ENCODE measurements at places on chromosomes 6 and 20.

GRCh38 chr6:63807056-63807455 is 171.5 kb downstream of the PHF3 start:
- H3K27ac ChIP-seq: no peak overlapping the region
- H3K36me3 ChIP-seq: no peaks in the 10 kb centered on the region
- no peaks in the 10 kb centered on the region for H3K27me3 ChIP-seq
- H3K4me3 ChIP-seq: no peak overlapping the region
- H3K4me1 ChIP-seq: no peaks in the 10 kb centered on the region
- DNase-seq: no peak

DNA sequence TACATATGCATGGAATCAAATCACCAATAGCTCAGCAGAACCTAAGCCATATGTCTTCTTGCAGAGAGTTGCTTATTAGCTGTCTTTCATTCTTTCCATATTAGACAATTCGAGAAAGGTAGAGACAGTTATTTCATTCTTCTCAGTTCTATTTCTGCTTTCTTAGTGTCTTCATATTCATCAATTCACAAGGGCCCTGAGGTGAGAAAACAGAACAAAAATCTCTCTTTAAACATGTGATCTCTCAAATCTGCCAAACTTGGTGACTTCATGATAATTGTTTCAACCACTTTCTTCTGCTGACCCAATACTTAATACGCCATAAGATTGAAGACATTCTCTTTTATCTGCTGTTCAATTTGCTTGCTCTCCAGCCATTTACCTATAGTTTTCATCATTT is 229.7 kb upstream of the MARCKS start:
- no peaks in the 10 kb centered on the region for H3K36me3 ChIP-seq
- H3K27ac ChIP-seq: no peak overlapping the region
- no peaks in the 10 kb centered on the region for H3K27me3 ChIP-seq
- H3K4me3 ChIP-seq: no peak overlapping the region
- peaks cover 6% of the 10 kb centered on the region for H3K4me1 ChIP-seq
- no peak for DNase-seq

DNA sequence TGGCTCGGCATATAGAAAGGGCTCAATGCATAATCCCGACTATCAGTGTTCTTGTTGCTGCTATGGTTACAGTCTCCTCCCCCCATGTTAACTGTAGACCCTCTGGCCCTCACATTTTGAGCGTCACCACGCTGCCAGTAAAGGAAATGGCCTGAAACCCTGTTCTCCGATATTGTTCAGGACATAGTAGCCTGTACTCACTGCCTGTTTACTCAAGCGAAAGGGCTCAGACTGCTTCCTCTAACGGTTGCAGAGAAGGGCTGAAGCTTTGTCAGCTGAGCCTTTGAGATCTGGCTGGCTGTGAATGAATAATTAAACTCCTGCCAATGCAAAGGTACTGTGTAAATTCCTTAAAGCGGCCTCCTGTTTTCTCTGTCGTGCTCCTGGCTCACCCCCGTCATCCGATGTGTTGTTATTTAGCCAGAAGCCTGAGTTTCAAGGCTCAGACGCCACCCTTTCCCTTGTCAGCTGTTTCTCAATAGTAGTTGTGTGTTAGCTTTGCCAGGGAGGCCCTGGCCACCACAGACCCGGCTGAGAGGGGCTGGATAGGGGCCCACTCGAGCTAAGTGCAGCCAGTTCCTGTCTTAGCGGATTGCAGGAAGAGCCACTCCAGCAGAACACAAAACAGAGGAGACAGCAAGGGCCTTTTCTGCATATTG is 31.2 kb upstream of the RALGAPA2 start:
- H3K4me3 ChIP-seq: peak overlapping the region; percentile 44
- H3K4me1 ChIP-seq: peaks cover 12% of the 10 kb centered on the region
- no peaks in the 10 kb centered on the region for H3K27me3 ChIP-seq
- DNase-seq: peak; percentile 58
- no peaks in the 10 kb centered on the region for H3K36me3 ChIP-seq

DNA sequence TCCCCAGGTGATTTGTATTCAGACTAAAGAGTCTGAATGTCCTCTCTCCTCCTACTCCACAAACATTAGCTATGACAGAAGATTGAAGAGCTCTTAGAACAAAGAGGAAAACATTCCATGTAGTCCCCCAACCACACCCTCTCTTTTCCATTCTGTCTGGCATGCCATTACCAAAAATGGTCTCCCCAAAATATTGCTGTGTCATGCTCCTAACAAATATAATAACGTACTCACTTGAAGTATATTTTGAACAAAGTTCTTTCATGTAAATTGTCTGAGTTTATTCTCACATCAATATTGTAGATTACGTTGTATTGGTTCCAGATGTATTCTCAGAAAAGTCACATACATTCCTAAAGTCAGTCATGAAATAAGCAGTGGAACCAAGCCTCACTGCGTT is 467.3 kb upstream of the IRAK1BP1 start:
- H3K27ac ChIP-seq: no peak overlapping the region
- no peaks in the 10 kb centered on the region for H3K4me1 ChIP-seq
- no peak for DNase-seq

- no peaks in the 10 kb centered on the region for H3K36me3 ChIP-seq
- H3K4me1 ChIP-seq: peaks cover 2% of the 10 kb centered on the region
- H3K27ac ChIP-seq: no peak overlapping the region
- H3K27me3 ChIP-seq: no peaks in the 10 kb centered on the region
- DNase-seq: no peak
- no peak overlapping the region for H3K4me3 ChIP-seq
These were observed 13.5 kb upstream of the NOL4L start for GRCh38 chr20:32598606-32599005.

- no peak for DNase-seq
- H3K4me1 ChIP-seq: no peaks in the 10 kb centered on the region
- H3K27ac ChIP-seq: no peak overlapping the region
- no peak overlapping the region for H3K4me3 ChIP-seq
- no peaks in the 10 kb centered on the region for H3K27me3 ChIP-seq
These were observed 118.3 kb downstream of the STXBP5 start for GRCh38 chr6:147322299-147323162.

- H3K27ac ChIP-seq: no peak overlapping the region
- peaks cover 6% of the 10 kb centered on the region for H3K4me1 ChIP-seq
- H3K4me3 ChIP-seq: no peak overlapping the region
- no peaks in the 10 kb centered on the region for H3K36me3 ChIP-seq
- no peaks in the 10 kb centered on the region for H3K27me3 ChIP-seq
These were observed 67.1 kb downstream of the GNAS-AS1 start for GRCh38 chr20:58783511-58784011.

- H3K36me3 ChIP-seq: no peaks in the 10 kb centered on the region
- no peak overlapping the region for H3K27ac ChIP-seq
- peak overlapping the region; percentile 73 for H3K4me3 ChIP-seq
These were observed 55.0 kb upstream of the HLA-A start for GRCh38 chr6:29887330-29887818.

- H3K4me1 ChIP-seq: no peaks in the 10 kb centered on the region
- H3K27ac ChIP-seq: no peak overlapping the region
- no peaks in the 10 kb centered on the region for H3K36me3 ChIP-seq
- no peak for DNase-seq
- H3K27me3 ChIP-seq: no peaks in the 10 kb centered on the region
These were observed 107.8 kb downstream of the RNGTT start for GRCh38 chr6:88855541-88856147.

DNA sequence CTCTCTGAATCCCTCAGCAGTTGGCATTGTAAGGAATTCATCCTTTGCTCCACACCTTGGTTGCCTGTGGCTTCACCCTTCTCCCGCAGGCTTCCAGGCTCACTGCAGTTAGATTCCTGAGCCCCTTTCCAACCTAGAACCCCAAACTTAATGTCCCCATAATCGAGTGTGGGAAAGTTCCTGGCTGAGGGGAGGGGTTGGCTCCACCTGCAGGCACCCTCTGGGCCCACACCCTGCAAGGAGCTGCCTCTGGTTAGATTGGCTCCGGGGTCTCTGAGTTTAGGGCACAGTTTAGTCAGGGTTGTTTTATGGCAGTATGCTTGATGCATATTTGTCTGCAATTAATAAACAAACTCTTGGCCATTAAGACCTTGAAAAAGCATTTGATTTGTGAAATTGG is 63.4 kb downstream of the MTHFD1L start:
- peaks cover 7% of the 10 kb centered on the region for H3K36me3 ChIP-seq
- H3K27ac ChIP-seq: no peak overlapping the region
- no peaks in the 10 kb centered on the region for H3K27me3 ChIP-seq
- H3K4me1 ChIP-seq: no peaks in the 10 kb centered on the region
- DNase-seq: no peak

DNA sequence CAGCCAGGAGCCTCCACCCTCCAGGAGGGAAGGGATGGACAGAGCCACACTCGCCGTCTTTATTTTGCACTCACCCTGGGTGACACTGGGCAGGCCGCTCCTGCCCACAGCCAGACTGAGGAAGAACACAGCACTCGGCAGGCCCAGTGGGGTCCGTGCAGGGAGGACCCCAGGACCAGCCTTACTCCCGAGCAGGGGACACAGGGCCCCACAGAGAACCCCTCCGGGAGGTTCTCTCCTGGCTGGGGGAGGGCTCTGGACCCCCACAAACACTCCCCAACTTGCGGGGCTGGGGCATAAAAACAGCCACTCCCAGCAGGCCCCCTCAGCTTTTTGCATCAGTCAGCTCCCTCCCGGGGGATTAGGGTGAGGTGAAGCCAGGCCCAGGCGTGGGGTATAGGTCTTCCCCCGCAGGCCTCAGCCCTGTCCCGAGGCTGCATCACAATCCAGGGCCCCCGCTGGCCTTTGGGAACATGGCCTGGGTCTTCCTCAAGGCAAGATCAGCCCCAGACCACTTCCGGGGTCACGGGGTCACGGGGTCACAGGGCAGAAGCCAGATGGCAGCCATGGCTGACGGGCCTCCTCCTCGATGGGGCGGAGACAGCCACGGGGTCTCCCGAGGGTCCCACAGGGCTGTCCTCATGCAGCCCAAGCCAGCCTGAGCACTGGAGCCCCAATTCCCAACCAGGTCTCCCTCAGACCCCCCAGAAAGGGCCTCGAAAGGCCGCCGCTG is 3.2 kb downstream of the TNFRSF6B start:
- H3K36me3 ChIP-seq: peaks cover 7% of the 10 kb centered on the region
- peaks cover 7% of the 10 kb centered on the region for H3K4me1 ChIP-seq
- no peak overlapping the region for H3K4me3 ChIP-seq
- no peak for DNase-seq
- no peak overlapping the region for H3K27ac ChIP-seq

DNA sequence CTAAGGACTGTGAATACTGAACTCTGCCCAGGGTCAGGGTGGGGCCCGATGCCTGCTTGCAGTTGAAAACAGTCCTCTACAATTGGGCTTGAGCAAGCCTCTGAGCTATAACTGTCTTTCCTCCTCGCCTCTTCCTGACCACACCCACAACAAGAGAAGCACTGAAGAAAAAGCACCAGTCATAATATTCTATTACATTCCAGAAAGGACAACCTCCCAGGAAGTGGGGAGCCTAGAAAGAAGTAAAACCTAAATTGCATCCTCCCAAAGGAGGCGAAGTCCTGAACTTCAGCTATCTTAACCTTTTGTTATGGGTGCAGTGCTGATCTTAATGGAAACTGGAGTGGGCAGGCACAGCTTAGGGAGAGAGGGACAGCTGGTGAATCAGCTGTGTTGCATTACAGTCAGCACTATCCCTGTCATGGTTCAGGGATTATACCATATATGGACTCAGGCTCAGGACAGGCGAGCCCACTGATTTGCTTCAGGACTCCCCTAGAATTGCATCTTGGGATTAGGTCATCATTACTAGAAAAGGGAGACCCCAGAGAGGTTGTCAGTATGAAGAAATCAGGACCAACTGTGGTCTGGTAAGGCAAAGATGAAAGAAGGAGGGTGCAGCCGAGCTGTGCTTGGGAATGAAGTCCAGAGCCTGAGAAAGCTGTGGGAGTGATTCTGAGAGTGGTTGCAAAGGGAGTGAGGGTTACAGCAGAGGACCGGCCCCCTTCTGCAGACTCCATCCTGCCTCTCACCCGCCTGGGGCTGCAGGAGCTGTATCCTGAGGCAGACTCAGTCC is 18.3 kb upstream of the TRAM2 start:
- peaks cover 16% of the 10 kb centered on the region for H3K4me1 ChIP-seq
- DNase-seq: no peak
- no peak overlapping the region for H3K27ac ChIP-seq
- H3K4me3 ChIP-seq: no peak overlapping the region
- no peaks in the 10 kb centered on the region for H3K27me3 ChIP-seq

DNA sequence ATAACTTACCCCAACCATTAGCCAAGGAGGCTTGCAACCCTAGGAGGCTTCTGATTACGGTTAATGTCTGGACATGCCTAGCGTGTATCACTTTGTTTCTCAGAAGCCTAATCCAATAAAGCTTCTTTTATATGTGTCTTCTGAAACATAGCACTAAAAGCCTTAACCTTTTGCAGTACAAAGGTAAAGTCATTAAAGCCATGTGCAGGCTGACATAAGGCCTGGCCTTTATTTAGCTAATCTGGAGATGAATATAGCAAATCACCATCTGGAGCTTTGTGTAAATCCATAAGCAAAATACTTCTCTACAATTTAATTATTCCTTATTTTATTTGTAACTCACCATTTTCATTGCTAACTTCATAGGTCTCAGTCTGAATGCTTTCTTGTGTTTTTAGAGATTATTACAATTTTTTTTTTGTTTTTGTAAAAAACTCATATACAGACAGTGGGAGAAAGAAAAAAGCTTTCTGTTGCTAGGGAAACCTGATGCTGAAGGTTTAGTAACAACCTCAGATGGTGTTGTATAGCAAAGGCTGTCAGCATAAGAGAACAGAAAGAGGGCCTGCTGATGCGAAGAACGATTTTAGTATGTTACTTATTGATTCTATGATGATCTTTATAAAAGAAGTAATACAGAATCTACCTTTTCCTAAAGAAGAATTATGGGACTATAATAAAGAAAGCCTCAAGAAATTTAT is at the start of gene EYS:
Gene EYS, minus strand, starts transcription at position 101 of the 701 bp plus-strand sequence. CDS start 211,816 bp downstream, outside the sequence.
- H3K27ac ChIP-seq: peak within 1 kb of the TSS; percentile 10
- no peaks in the 10 kb centered on the region for H3K36me3 ChIP-seq
- no peaks in the 10 kb centered on the region for H3K27me3 ChIP-seq

DNA sequence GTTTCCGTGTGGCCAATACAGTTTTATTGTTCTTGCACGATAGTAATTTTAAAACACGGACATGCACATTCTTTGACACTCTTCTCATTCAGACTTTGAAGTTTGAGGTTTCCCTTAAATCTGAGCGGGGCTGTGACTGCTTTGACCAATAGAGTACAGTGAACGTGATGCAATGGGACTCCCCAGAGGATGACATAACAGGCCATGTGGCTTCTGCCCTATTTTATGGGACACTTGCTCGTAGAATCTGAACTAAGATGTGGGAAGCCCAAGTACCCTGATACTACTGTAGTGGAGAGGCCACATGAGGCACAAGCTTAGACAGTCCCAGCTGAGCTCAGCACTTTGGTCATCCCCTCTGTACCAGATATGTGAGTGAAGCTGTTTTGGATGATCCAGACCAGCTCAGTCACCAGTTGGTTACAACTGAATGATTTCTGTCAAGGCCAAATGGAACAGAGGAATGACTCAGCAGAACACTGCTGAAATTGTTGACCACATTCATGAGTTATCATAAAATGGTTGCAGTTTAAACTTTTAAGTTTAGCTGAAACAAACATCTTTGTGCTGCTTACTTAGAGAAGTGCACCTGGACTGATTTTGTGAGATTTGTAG is 279.4 kb downstream of the RFPL4B start:
- no peak overlapping the region for H3K4me3 ChIP-seq
- H3K27ac ChIP-seq: no peak overlapping the region
- no peak for DNase-seq
- peaks cover 1% of the 10 kb centered on the region for H3K4me1 ChIP-seq
- H3K27me3 ChIP-seq: no peaks in the 10 kb centered on the region

- H3K27ac ChIP-seq: no peak overlapping the region
- peaks cover 8% of the 10 kb centered on the region for H3K27me3 ChIP-seq
- H3K4me3 ChIP-seq: no peak overlapping the region
These were observed 114.6 kb downstream of the JPH2 start for GRCh38 chr20:44072384-44072783.

All from neuronal stem cell (in vitro differentiated cells).